Smooth muscle cell of the coronary artery (primary cell): ENCODE measurements at places on chromosomes 5 and 9. TPM values are rescaled to one million over a fixed set of nuclear protein-coding genes. Genes with fewer than 3 reads are reported as not detected.

Gene YTHDC2
- total RNA-seq, result 13.7 and 20.1 TPM in 2 replicates

Gene ARID3C
- total RNA-seq, result 0.08 TPM in 1 of 2 replicates, not detected in the other

Gene HSD17B3
- not detected in 2 replicates for total RNA-seq

Gene TTC23L
- total RNA-seq, result 0.12 TPM in 1 of 2 replicates, not detected in the other

Gene GFI1B
- 0.60 TPM in 1 of 2 replicates, not detected in the other for total RNA-seq

Gene NRG2
- 0.15 and 1.6 TPM in 2 replicates for total RNA-seq

Gene TEK
- 0.23 and 29.1 TPM in 2 replicates for total RNA-seq

Gene ERGIC1
- total RNA-seq, result 114 and 220 TPM in 2 replicates

Gene PCDHGA2
- total RNA-seq, result 1.2 and 1.7 TPM in 2 replicates

Gene DNAH5
- 0.12 and 0.15 TPM in 2 replicates for total RNA-seq

Gene IL5
- not detected in 2 replicates for total RNA-seq

Gene PCDHA2
- 0.08 and 0.12 TPM in 2 replicates for total RNA-seq

Gene SLC1A1
- 14.2 and 19.5 TPM in 2 replicates for total RNA-seq

Gene LRRTM2
- total RNA-seq, result under 0.01 and 0.12 TPM in 2 replicates

Gene CEL
- under 0.01 and 0.15 TPM in 2 replicates for total RNA-seq

Gene IRX2
- total RNA-seq, result 0.45 and 1.9 TPM in 2 replicates

Gene SH3RF2
- 0.59 and 1.7 TPM in 2 replicates for total RNA-seq

Gene FBP2
- not detected in 2 replicates for total RNA-seq

Gene STXBP1
- total RNA-seq, result 10.8 and 22.6 TPM in 2 replicates

Gene CREBRF
- 10.8 and 32.9 TPM in 2 replicates for total RNA-seq

Gene IL33
- 64.8 and 186 TPM in 2 replicates for total RNA-seq

Gene PCDH12
- total RNA-seq, result under 0.01 and 1.2 TPM in 2 replicates

Gene C9orf43
- total RNA-seq, result 0.12 and 0.15 TPM in 2 replicates

Gene SLC36A2
- 0.12 TPM in 1 of 2 replicates, not detected in the other for total RNA-seq

Gene PCDHGC3
- total RNA-seq, result 29.7 and 39.8 TPM in 2 replicates

Gene CDH9
- total RNA-seq, result not detected in 2 replicates

Gene SLC4A9
- total RNA-seq, result not detected in 2 replicates

Gene PCDHGB2
- total RNA-seq, result 1.6 and 2.0 TPM in 2 replicates

Gene OLFM1
- total RNA-seq, result 0.15 and 4.2 TPM in 2 replicates

Gene PCDHB11
- 0.38 and 0.70 TPM in 2 replicates for total RNA-seq

Gene NR2F1
- total RNA-seq, result 11.7 and 14.7 TPM in 2 replicates

Gene CCL19
- total RNA-seq, result not detected in 2 replicates

Gene JAKMIP2
- 0.15 TPM in 1 of 2 replicates, not detected in the other for total RNA-seq

Gene UNC5A
- under 0.01 TPM in 1 of 2 replicates, not detected in the other for total RNA-seq

Gene ENTPD8
- 0.15 TPM in 1 of 2 replicates, not detected in the other for total RNA-seq

Gene BARHL1
- total RNA-seq, result not detected in 2 replicates

Gene PCDHB14
- 0.59 and 2.1 TPM in 2 replicates for total RNA-seq

Gene ARL14EPL
- not detected in 2 replicates for total RNA-seq

Gene PAPPA
- total RNA-seq, result 62.5 and 168 TPM in 2 replicates

Gene CXCL14
- 0.94 TPM in 1 of 2 replicates, not detected in the other for total RNA-seq

Gene STPG3
- not detected in 2 replicates for total RNA-seq

Gene LVRN
- 0.30 and 1.5 TPM in 2 replicates for total RNA-seq

Gene C7
- 15.8 and 132 TPM in 2 replicates for total RNA-seq

Gene DND1
- 0.30 TPM in 1 of 2 replicates, not detected in the other for total RNA-seq

Gene EQTN
- total RNA-seq, result not detected in 2 replicates

Gene IL3
- not detected in 2 replicates for total RNA-seq

Gene SCGB3A1
- total RNA-seq, result not detected in 2 replicates

Gene PCDHB4
- 0.08 and 0.23 TPM in 2 replicates for total RNA-seq

Gene ADGRD2
- total RNA-seq, result not detected in 2 replicates

Gene ANKRD34B
- not detected in 2 replicates for total RNA-seq

Gene KCNMB1
- 0.08 TPM in 1 of 2 replicates, not detected in the other for total RNA-seq

Gene SCGB3A2
- 0.15 TPM in 1 of 2 replicates, not detected in the other for total RNA-seq

Gene SPINK6
- not detected in 2 replicates for total RNA-seq

Gene HARS1
- total RNA-seq, result 67.7 and 92.6 TPM in 2 replicates

Gene NME5
- 0.60 and 2.1 TPM in 2 replicates for total RNA-seq

Gene SLC34A1
- not detected in 2 replicates for total RNA-seq

Gene BTNL3
- total RNA-seq, result not detected in 2 replicates

Gene CATSPER3
- total RNA-seq, result 0.08 TPM in 1 of 2 replicates, not detected in the other
